ENCODE measurements at places on chromosomes 4 and X. TPM values are rescaled to one million over a fixed set of nuclear protein-coding genes. Genes with fewer than 3 reads are reported as not detected.

The SPINK2 gene
- total RNA-seq = not detected

The MTTP gene
- not detected for total RNA-seq

The TCEAL3 gene
- total RNA-seq = 21.4 TPM

GRCh38 chr4:66160606-66161005, 490.3 kb upstream of the EPHA5 start:
- H3K4me3 ChIP-seq = no peak overlapping the region
- H3K27ac ChIP-seq = no peak overlapping the region
- no peaks in the 10 kb centered on the region for H3K4me1 ChIP-seq
- DNase-seq = no peak
- H3K27me3 ChIP-seq = no peaks in the 10 kb centered on the region

Data from body of pancreas (tissue), 4 donors.